ENCODE measurements at places on chromosomes 13 and 19.

DNA sequence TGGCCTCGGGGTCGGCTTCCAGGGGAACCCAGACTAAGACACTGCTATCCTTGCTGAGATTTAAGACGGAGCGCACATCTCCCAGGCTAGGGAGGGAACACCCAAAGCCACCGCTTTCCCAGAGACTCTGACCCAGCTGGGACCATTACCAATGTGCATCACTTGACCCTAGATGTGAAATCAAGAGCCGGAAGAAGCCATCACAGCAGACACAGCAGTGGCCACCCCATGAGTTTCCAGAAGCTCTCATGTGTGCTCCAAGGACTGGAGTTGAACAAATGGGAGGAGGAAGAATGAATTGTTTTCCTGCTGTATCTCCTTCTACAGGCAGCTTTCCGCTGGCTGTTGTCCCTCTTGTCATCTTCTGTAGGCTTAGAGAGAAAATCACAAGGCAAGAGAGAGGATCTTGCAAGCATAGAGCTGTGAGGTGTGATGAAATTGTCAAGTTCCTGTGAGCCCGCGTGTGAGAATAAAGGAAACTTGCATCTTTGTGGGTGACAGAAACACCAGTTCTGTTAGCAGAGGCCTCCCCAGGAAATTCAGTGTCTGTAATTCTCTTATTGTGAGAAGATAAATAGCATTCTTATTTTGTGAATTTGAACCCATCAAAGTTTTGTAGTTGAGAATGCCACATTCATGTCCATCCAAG, 711.8 kb downstream of the UQCRFS1 start:
- no peaks in the 10 kb centered on the region for H3K27me3 ChIP-seq
- DNase-seq = no peak
- peak overlapping the region; percentile 88 for H3K27ac ChIP-seq
- H3K4me1 ChIP-seq = peaks cover 71% of the 10 kb centered on the region
- H3K36me3 ChIP-seq = peaks cover 3% of the 10 kb centered on the region

DNA sequence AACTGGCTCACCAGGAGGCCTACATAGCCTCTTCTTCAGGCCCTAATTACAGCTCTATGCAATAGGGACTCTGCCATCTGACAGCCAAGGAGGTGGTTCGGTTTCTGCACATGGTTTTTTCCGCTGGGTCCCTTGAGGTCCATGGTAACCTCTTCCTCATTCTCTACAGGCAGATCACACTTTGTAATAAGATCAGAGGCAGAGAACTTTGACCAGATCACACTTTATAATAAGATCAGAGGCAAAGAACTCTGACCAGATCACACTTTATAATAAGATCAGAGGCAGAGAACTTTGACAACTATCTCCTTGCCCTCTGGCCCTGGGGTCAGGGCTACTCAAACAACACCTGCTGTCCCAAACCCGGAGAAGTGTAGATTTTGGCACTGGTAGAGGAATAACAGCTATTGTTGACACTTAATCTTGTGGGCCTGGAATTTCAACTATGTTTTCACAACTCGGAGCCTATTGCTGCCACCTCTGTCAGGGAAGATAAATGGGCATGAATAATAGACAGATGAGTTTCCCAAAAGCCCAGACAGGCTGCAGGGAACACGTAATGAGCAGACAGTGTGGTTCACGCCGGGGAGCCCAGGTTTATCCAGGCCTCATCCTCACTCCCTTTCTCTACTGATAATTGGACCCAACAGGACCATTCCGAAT, 246.1 kb downstream of the UQCRFS1 start:
- H3K4me1 ChIP-seq = no peaks in the 10 kb centered on the region
- no peaks in the 10 kb centered on the region for H3K36me3 ChIP-seq
- H3K27me3 ChIP-seq = peaks cover 46% of the 10 kb centered on the region
- no peak overlapping the region for H3K27ac ChIP-seq
- no peak overlapping the region for H3K4me3 ChIP-seq

GRCh38 chr13:102935896-102936321, 90.1 kb downstream of the ERCC5 start:
- peaks cover 51% of the 10 kb centered on the region for H3K27me3 ChIP-seq
- H3K36me3 ChIP-seq = no peaks in the 10 kb centered on the region
- no peak for DNase-seq
- no peaks in the 10 kb centered on the region for H3K4me1 ChIP-seq
- no peak overlapping the region for H3K27ac ChIP-seq

DNA sequence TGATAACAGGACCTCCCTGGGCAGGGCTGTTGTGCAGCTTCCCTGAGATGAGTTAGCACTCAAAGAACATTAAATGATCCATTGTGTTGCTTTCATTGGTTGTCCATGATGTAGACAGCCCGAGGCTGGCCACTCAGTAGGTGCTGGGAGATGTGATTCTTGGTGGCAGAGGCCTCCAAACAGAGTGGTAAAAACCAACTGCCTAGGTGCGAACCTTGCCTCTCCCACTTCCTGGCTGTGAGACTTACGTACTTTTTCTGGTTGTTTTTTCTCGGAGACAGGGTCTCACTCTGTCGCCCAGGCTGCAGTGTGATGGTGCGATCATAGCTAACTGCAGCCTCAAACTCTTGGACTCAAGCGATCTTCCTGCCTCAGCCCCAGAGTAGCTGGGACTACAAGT, 6.2 kb downstream of the SARS2 start:
- H3K27me3 ChIP-seq = no peaks in the 10 kb centered on the region
- H3K4me1 ChIP-seq = peaks cover 21% of the 10 kb centered on the region
- peak; percentile 72 for DNase-seq
- H3K4me3 ChIP-seq = no peak overlapping the region
- H3K27ac ChIP-seq = peak overlapping the region; percentile 72

GRCh38 chr19:10450853-10451609, 30.7 kb downstream of the PDE4A start:
- no peaks in the 10 kb centered on the region for H3K27me3 ChIP-seq
- H3K36me3 ChIP-seq = peaks cover 9% of the 10 kb centered on the region
- peaks cover 6% of the 10 kb centered on the region for H3K4me1 ChIP-seq
- no peak overlapping the region for H3K4me3 ChIP-seq
- no peak overlapping the region for H3K27ac ChIP-seq

- no peaks in the 10 kb centered on the region for H3K4me1 ChIP-seq
- DNase-seq = no peak
- peaks cover 9% of the 10 kb centered on the region for H3K27me3 ChIP-seq
- no peaks in the 10 kb centered on the region for H3K36me3 ChIP-seq
- H3K27ac ChIP-seq = no peak overlapping the region
- no peak overlapping the region for H3K4me3 ChIP-seq
These were observed 230.1 kb downstream of the KCTD12 start for GRCh38 chr13:76656056-76656455.

All from central memory CD8-positive, alpha-beta T cell (primary cell).